A673 (cell line): ENCODE measurements at places on chromosomes 5 and 9.

DNA sequence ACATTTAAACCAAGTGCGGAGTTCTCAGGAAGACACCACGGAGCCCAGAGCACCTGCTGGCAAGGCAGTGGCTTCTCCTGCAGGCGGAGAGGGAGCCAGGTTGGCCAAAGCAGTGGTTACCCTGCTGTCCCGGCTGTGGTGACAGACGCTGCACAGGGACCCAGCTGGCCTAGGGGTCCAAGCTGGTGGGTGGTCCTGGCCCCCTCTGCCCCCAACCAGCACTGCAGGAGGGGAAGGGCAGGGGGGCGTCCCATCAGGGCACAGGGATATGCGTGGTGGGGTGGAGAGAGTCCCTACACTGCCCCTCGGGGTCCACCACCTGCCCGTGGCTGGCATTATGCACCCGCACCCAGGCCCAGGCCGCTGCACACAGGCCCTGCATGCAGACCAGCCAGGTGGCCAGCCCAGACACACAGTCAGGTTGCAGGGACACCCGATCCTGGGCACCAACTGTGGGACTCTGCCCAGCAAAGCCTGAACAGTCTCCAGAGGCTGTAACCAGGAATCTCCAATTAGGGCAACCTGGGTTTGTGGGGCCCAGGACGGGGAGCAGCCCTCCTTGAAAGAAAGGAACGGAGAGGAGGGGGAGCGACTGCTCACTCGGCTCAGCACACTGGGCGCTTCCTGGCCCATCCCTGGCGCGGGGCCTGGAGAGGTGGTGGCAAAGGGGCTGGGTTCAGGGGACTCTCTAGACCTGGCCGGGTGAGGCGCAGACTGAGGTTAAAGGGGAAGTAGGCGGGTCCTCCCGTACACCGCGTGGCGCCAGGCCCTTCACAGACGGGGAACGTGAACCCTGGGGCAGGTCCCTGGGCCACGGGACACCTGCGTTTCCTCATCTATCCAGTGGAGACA is 46.3 kb downstream of the NACC2 start:
- DNase-seq, result no peak

DNA sequence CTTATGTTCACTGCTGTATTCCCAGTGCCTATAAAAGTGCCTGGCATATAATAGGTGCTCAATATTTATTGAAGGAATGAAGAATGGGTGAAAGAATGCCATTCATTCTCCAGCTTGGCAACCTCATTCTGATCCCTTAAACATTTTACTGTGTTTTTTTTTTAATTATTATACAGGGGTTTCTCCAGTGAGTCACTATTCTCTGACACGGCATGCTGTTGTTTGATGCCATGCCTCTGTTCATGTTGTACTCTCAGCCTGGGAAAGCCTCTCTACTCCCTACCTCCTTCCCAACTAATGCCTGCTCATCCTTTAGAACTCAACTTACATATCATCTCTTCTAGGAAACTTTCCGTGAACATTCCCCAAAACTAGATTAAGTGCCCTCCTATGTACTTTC is 70.2 kb upstream of the PHF24 start:
- no peak for DNase-seq

DNA sequence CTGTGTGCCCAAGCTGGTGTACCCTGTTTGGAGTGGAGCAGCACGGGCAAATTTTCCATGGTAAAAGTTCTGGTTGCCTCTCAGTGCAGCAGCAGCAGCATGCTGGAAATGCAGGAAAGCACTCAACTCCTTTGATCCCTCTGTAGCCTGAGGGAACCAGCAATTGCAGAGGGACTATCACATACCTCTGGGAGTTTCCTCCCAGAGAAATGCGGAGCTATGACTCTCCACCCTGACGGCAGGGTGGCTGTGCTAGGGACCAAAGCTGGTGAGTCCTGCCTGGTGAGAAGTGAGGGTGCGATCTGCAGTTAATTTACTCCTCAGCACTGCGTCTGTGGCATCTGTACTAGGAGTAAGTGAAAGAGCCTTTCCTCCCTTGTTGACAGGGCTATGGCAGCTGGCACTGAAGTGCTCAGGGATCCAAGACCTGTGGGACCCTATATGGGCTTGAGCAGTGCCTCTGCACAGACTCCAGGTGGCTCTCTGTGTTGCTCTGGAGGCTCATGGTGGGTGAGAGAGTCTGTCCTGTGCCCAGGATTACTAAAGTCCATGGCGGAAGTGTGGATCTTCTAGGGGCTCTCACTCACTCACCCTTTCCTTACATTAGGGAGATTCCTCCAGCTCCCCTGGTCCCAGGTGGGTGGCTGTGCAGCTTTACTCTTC is 601.2 kb upstream of the TYRP1 start:
- DNase-seq, result no peak

DNA sequence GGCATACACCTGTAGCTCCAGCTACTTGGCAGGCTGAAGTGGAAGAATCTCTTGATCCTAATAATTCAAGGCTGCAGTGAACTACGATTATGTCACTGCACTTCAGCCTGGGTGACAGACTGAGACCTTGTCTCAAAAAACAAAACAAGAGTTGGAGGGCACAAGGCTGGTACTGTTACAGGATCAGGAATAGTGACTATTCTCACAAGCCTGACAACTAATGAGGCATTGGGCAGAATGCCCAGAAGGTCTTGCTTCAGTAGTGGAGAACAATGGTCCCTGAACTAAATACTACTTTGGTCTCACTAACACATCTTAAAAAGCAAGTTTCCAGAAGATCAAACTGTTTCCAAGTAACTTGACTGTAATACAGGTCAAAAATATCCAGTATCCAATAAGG is 182.9 kb upstream of the RFX3 start:
- peak; percentile 88 for DNase-seq

- DNase-seq, result no peak
Observed at GRCh38 chr9:34151398-34151797, 24.9 kb upstream of the DCAF12 start.

- DNase-seq, result no peak
Observed at GRCh38 chr5:62717301-62717933, 138.8 kb downstream of the LRRC70 start.

DNA sequence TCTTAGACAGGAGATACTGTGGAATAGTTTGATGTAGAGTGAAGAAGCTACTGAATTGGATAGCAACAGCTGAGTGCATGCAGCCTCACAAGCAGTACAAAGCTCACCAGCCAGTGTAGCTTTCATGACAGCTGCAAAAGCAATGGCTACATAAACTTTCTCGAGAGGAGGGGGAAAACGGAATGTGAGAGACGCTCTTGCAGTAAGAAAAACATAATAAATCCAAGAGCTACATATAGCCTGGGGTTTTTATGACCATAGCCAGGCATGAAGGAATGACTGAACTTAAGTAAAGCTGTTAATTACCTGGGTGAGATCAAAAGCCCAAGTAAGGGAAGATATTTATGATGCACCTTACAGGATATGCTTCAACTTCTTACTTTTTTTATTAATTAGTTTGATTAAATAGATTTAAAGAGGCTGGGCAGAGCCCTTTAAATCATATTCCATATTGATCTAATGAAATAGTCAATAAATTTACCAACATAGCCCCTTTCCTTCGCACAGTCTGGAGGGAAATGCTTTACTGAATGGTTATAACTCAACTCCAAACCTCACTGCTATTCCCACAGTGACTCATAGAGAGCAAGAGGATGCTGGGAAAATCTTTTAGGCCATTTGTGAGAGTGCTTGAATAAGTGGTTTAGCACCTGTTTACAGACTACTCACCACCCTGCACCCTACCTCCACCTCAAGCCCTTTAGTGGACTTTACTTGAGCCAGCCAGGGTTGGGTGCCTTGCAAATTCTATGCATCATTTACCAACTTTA is 407.2 kb upstream of the CLINT1 start:
- no peak for DNase-seq

GRCh38 chr5:147098233-147098790 is 136.5 kb upstream of the STK32A start:
- DNase-seq, result peak; percentile 71

DNA sequence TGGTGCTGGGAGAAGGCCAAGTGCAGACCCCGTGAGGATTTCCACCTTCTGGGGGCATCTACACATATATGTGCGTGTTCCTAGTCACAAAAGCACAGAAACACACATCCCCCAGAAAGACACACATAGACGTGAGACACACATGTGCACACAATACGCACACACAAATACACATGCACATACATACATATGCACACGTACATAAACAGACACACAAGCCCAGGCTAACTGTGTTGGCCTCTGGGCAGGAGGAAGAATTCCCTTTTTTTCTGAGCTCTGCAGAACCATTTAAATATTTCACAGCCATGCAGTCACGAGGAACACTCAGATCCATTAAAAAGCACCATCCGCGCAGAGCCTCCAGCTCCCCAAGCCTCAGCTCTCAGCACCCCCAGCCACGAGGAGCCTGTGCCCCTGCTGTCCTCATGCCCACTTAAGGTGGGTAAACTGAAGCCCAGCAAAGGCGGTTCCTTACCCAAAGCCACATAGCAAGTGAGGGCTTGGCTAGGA is 5.3 kb downstream of the NINJ1 start:
- DNase-seq, result no peak

GRCh38 chr5:59564895-59565294 is 328.6 kb downstream of the PDE4D start:
- DNase-seq, result no peak

- DNase-seq, result no peak
Observed at GRCh38 chr9:126283799-126284465, 42.7 kb upstream of the MVB12B start.

GRCh38 chr5:135313946-135314345 is 85.1 kb downstream of the MACROH2A1 start:
- no peak for DNase-seq

GRCh38 chr5:137078171-137078665 is 420.9 kb downstream of the SPOCK1 start:
- DNase-seq, result no peak

DNA sequence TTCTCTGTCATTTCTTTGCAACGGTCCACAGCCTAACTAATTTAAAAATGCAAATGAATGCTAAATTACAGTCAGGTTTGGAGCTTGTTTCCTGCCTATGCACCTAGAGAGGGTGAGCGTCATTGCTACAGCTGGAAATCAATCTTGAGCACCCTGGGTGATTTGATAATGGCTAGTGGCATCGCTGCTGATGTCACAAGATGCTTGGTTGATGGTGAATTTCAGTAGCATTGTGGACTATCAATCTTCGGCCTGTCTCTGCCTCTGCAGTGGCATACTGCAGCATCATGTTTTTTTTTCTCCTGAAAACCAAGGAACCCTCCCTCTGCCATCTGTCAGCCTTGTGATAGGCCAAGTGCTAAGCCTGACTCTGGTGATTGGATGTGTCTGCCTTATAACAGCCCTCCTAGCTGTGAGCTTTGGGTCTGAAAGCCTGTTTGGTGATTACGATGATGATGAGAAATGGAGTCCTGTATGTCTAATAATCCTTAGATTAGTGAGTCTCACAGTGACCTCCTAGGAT is 75.3 kb downstream of the NMUR2 start:
- DNase-seq, result no peak

GRCh38 chr9:38171926-38172325 is 102.9 kb upstream of the SHB start:
- no peak for DNase-seq

DNA sequence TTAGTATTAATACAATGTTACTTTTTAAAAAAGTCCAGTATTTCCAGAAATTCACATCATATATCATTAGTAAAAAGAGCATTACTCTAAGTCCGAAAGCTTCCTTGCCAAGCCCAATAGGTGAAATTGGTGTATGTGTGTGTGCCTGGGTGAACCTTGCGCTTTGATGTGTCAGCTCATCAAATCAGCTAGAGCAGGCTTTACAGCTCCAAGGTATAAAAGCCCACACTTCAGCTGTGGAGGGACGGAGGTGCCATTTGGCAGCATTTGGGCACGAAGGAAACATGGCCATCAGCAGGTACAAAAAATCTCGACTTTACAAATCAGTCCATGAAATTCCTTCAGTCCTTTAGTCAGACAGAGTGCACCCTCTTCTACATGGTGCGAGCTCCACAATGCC is 76.5 kb upstream of the IL7R start:
- DNase-seq, result no peak

DNA sequence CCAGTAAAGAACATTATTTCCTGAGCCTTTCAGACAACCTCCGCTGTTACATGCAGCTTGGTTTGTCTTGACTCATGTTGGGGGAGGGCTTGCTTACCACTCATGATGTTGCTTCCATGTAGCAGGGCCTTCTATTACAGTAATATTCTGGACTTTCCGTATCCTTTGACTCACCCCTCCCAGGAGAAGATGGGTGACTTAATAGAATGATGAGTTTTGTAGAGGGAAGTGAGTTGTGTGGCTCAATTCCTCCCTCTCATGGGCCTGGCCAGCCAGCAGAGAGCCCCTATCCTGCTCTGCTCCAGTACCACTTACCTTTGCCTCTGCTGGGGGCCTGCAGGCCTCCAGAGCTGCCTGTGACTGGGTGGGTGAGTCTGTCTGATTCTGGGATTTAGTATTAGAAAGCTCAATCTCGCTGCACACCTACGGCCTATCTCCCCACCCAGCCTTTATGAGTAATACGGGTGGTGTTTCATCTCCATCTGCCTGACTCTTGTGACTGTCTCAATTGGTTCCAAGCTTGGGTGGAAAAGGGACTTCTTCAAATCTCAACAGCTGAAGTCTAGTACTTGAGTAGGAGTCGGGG is 52.6 kb upstream of the KLF9 start:
- no peak for DNase-seq

- DNase-seq, result peak; percentile 61
Observed at GRCh38 chr5:159098603-159099436, 896 bp downstream of the EBF1 start.

DNA sequence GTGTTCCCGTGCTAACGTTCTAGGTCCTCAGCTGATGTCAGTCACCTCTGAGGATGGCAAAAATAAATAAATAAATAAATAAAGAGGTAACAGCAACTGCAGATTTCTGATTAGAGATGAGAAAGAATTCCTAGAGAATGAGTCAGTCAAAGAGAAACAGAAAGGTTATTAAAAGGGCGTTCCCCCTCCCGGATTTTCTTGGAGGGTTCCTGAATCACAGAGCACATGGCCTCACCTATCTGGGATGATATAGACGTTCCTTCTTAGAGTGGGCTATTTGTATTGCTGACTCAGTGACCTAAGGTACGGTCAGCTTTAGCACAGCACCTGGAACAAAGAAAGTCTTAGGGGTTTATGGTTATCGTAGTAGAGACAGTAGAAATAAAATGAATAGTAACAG is 30.6 kb downstream of the HTR4 start:
- DNase-seq, result no peak

- DNase-seq, result no peak
Observed at GRCh38 chr5:21058289-21058688, 1070.3 kb upstream of the CDH18 start.

DNA sequence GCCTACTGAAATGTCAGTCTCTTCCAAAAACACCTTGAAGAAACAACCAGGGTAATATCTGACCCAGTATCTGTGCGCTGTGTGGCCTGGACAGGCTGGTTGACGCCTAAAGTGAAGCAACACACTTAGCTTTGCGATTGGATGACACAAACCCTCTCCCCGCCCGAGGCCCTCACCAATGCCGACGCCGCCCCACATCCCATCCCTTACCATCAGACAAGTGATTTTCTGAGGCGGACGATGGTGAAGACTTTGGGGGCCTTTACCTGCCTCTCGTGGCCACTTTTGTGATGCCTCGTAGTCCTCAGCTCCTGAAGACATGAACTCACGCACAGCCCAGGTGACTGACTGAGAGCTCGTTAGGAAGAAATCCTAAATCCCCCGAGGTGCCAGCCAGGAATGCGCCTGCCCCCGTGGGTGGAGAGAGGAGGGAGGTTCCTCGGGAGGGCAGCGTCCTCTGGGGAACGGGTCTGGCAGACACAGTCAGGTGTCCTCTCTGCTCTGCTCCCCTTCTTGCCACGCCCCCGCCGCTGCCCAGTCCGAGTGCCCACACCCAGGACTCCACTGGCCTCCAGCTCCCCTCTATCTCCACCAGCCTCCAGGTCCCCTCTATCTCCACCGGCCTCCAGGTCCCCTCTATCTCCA is 31.0 kb upstream of the RXRA start:
- DNase-seq, result no peak
